ENCODE measurements at places on chromosomes 12 and 14.

- no peak for DNase-seq
Measured at GRCh38 chr12:23540572-23540971, 408.9 kb downstream of the SOX5 start.

DNA sequence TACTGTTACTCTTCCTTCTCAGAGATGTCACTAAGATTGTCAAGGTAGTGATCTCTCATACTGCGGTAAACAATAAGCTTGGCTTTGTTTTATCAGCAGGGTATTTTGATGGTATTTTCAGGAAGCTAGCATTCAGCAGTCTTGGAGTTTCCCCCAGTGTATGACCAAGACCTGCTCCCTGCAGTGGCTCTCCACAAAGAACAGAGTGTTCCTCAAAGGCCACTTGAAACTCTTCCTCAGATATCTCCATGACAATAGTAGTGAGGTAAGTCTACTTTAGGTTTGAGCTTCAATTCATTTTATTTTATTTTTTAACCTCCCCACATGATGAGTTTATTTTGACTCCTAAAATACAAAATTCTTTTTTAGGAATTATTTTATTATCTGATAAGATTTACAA lies 74.0 kb upstream of the G2E3 start:
- DNase-seq, result no peak

GRCh38 chr14:53214384-53214783 lies 61.3 kb upstream of the DDHD1 start:
- DNase-seq, result no peak

DNA sequence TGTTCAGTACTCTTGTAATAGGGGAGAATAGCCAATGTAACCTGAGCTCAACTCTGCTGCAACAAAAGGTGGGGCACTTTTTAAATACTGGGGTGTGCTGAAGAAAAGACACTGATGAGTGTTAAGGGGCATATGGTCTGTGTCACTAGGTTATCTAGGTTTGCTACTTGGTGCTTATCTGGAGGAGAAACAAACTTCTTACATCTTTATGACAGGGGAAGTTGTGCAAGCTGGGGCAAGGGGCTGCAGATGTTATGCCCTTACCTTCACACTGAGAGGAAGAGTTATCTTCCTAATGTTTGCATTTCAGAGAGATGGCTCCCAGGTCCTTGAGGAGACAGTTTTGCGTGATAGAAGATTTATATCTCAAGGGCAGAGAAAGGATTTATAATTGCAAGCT lies 90.9 kb upstream of the PKP2 start:
- no peak for DNase-seq

- DNase-seq, result no peak
Measured at GRCh38 chr12:67659292-67659691, 10.7 kb downstream of the DYRK2 start.

Measured in CD4-positive, alpha-beta T cell treated with Interleukin-2 at 100 ng/mL for 4 hours (primary cell).